ENCODE measurements at places on chromosomes 5 and 9. TPM values are rescaled to one million over a fixed set of nuclear protein-coding genes. Genes with fewer than 3 reads are reported as not detected.
A peak's percentile ranks its signal among the peaks of the same experiment; 100 is the strongest.

GRCh38 chr9:5982317-5982716, 33.1 kb downstream of the RANBP6 start:
- H3K36me3 ChIP-seq: no peaks in the 10 kb centered on the region
- no peak overlapping the region for H3K4me3 ChIP-seq
- no peak for DNase-seq
- no peak overlapping the region for H3K27ac ChIP-seq
- H3K27me3 ChIP-seq: no peaks in the 10 kb centered on the region
- no peaks in the 10 kb centered on the region for H3K4me1 ChIP-seq

DNA sequence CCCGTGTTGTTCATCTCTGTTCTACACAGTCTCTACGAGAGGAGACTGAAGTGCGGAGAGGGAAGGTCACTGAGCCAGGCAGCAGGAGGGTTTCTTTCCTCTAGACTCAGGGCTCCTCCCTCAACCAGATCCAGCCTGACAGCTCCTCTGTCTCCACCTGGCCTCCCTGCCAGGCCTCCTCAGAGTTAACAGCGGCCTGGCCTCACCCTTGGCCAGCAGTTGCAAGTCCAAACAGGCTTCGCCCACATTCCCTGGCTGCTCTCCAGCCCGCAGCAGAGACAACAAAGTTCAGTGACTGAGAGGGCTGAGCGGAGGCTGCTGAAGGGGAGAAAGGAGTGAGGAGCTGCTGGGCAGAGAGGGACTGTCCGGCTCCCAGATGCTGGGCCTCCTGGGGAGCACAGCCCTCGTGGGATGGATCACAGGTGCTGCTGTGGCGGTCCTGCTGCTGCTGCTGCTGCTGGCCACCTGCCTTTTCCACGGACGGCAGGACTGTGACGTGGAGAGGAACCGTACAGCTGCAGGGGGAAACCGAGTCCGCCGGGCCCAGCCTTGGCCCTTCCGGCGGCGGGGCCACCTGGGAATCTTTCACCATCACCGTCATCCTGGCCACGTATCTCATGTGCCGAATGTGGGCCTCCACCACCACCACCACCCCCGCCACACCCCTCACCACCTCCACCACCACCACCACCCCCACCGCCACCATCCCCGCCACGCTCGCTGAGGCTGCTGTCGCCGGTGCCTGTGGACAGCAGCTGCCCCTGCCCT, at the start of gene HRCT1:
TSS of gene HRCT1 (plus strand) at position 291 of the 768 bp plus-strand sequence. CDS start at position 377, 86 bp downstream.
- no peak within 1 kb of the TSS for H3K4me3 ChIP-seq
- H3K4me1 ChIP-seq: peaks cover 61% of the 10 kb centered on the region
- H3K36me3 ChIP-seq: no peaks in the 10 kb centered on the region
- H3K27me3 ChIP-seq: peaks cover 3% of the 10 kb centered on the region
- H3K27ac ChIP-seq: no peak within 1 kb of the TSS

SLC2A6 gene
- 1.5 TPM for total RNA-seq

DNA sequence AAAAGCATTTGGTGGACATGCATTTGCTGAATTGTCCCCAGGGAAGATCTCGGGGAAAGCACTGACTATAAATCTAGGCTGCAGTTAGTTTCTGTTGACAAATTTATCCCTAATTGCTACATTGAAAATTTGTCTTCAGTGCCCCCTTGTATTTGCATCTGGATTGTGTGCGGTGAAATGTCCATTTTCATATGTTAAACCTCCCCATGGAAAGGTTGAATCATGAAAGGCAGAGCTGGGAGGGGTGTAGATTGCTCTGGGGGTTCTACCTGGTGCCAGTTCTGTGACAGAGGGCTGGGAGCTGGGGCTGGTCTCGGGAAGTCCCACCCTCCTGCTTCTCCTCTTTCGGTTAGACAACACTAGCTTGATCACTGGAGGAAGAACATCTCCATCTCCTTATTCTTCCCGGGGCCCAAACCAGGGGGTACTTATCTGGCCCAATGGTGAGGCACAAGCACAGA, 101.9 kb downstream of the GADD45G start:
- DNase-seq: no peak
- H3K27me3 ChIP-seq: no peaks in the 10 kb centered on the region
- H3K4me1 ChIP-seq: peaks cover 3% of the 10 kb centered on the region
- H3K4me3 ChIP-seq: no peak overlapping the region
- no peaks in the 10 kb centered on the region for H3K36me3 ChIP-seq

- no peaks in the 10 kb centered on the region for H3K27me3 ChIP-seq
- peak overlapping the region; percentile 52 for H3K4me3 ChIP-seq
- DNase-seq: peak; percentile 32
- no peaks in the 10 kb centered on the region for H3K36me3 ChIP-seq
- peaks cover 20% of the 10 kb centered on the region for H3K4me1 ChIP-seq
Measured at GRCh38 chr9:4985386-4986266, 554 bp downstream of the JAK2 start.

HNRNPH1 gene
- 2,239 TPM for total RNA-seq

DNA sequence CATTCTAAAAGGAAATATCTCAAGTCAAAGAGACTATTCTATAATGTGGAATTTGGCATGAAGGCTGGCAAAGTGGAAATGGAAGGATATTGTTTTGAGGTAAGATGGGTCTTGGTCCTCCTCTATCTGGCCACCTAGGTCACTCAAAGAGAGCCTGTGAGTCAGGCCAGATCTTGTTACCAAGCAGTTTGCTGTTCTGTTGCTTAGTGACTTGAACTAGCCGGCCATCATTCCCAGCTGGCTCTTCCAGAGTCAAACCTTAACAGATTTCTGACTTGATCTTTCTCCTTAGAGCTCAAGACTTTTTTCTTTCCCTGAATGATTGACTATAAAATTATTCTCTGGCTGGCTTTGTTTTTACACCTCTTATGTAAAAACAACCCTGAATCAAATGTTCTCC, 136.1 kb downstream of the PDE4D start:
- no peak overlapping the region for H3K4me3 ChIP-seq

- H3K36me3 ChIP-seq: no peaks in the 10 kb centered on the region
- H3K27ac ChIP-seq: no peak overlapping the region
- no peak for DNase-seq
- H3K27me3 ChIP-seq: no peaks in the 10 kb centered on the region
- H3K4me3 ChIP-seq: no peak overlapping the region
- H3K4me1 ChIP-seq: no peaks in the 10 kb centered on the region
Measured at GRCh38 chr9:21119093-21119770, 22.4 kb downstream of the IFNW1 start.

DNA sequence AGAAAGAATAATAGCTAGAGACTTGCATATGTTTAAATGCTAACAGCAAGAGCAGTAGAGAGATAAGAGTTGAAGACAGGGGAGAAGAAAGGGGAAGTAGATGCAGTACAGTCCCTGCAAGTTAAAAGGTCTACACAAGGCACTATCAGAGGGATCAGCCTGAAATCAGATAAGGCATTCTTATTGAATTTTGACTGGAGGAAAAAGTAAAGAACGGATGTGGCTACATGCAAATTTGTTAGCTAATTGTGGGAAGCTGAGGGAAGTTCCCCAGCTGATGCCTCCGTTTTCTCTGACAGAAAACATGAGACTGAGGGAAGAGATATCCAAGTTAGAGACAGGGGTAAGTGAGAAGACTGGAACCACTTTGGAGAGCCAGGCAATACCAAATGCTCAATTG, 12.9 kb upstream of the RHOBTB3 start:
- no peaks in the 10 kb centered on the region for H3K36me3 ChIP-seq
- H3K27ac ChIP-seq: no peak overlapping the region
- DNase-seq: peak; percentile 54
- peaks cover 22% of the 10 kb centered on the region for H3K4me1 ChIP-seq
- no peaks in the 10 kb centered on the region for H3K27me3 ChIP-seq

DNA sequence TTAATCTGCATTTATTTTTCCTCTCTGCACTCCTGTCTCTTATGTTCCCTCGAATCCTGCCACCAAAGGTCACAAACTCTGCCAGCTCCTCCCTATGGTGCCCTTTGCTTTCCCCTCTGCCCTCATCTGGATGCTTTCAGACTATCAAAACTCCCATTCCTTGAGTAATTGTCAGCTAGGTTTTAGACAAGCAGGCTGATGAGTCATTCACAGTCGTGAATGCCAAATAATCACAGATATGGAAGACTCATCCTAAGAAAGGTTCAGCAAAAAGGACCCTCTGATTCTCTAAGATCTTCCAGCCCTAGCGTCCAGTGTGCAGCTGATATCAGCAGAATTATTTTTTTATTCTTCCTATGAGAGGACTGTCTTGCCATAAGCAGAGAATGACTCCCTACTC, 104.5 kb upstream of the NUDT12 start:
- no peak for DNase-seq
- H3K27me3 ChIP-seq: no peaks in the 10 kb centered on the region
- H3K4me3 ChIP-seq: no peak overlapping the region
- no peaks in the 10 kb centered on the region for H3K36me3 ChIP-seq
- no peaks in the 10 kb centered on the region for H3K4me1 ChIP-seq
- no peak overlapping the region for H3K27ac ChIP-seq

- no peak overlapping the region for H3K4me3 ChIP-seq
- H3K27me3 ChIP-seq: peaks cover 7% of the 10 kb centered on the region
- DNase-seq: no peak
- peaks cover 13% of the 10 kb centered on the region for H3K4me1 ChIP-seq
Measured at GRCh38 chr5:107676702-107677101, 6.0 kb upstream of the EFNA5 start.

DNA sequence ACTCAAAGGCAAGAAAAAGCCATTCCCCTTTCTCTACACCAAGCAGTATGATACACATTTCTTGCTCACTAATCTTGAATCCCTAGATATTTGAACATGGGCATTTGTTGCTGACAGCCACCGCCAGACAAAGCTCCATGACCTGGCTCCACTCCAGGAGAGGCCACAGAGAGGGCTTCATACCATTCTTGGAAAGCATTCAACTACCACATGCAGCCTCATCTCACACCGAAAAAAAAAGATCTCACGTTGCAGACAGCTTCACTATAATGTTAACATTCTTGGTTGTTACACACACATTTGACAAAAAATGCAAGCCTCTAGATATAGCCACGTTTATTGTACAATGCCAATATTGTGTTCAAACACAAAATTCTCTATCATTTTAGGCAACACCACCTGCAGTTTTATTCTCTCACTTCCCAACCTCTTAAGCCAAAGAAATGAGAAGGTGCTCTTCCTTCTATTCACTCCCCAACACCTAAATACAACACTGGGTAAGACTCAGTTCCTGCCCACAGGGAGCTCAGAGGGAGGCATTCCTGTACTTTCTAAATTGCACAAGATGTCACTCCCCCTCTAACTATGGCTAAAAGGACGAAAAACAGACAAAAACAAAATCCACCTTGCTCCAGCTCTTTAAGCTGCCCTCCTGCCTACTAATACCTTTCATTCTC, 222.4 kb downstream of the TSSK1B start:
- no peaks in the 10 kb centered on the region for H3K27me3 ChIP-seq
- H3K4me3 ChIP-seq: no peak overlapping the region
- no peak for DNase-seq
- H3K36me3 ChIP-seq: no peaks in the 10 kb centered on the region
- H3K4me1 ChIP-seq: no peaks in the 10 kb centered on the region
- no peak overlapping the region for H3K27ac ChIP-seq

DNA sequence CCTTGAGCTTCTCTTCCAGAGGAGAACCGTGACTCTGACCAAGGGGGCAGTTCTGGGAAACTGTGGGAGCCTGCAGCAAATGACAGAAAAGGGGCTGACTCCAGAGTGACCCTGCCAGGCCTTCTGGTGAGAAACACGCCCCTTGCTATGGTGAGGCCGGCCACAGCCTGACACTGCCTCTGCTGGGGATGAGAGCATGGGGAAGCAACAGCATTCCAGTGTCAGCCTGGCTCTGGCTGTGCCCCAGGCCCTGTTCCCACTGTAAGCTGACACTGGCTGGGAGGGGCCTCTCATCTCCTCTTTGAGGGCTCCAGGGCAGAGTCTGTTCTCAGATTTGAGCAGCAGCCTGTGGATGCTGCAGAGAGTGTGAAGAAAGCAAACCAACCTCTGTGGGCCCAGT, 180.0 kb upstream of the IL12B start:
- no peak for DNase-seq
- no peaks in the 10 kb centered on the region for H3K27me3 ChIP-seq
- no peak overlapping the region for H3K27ac ChIP-seq
- H3K4me1 ChIP-seq: no peaks in the 10 kb centered on the region
